Activated T-cell treated with anti-CD3 and anti-CD28 coated beads, Interleukin-2, amount 50 U/mL, for 48 hours (primary cell): ENCODE measurements at places on chromosomes 3 and 15.

- no peak for DNase-seq
Measured at GRCh38 chr15:60914360-60914759, 314.7 kb downstream of the RORA start.

GRCh38 chr3:104632521-104632920 is 734.2 kb upstream of the ALCAM start:
- no peak for DNase-seq

DNA sequence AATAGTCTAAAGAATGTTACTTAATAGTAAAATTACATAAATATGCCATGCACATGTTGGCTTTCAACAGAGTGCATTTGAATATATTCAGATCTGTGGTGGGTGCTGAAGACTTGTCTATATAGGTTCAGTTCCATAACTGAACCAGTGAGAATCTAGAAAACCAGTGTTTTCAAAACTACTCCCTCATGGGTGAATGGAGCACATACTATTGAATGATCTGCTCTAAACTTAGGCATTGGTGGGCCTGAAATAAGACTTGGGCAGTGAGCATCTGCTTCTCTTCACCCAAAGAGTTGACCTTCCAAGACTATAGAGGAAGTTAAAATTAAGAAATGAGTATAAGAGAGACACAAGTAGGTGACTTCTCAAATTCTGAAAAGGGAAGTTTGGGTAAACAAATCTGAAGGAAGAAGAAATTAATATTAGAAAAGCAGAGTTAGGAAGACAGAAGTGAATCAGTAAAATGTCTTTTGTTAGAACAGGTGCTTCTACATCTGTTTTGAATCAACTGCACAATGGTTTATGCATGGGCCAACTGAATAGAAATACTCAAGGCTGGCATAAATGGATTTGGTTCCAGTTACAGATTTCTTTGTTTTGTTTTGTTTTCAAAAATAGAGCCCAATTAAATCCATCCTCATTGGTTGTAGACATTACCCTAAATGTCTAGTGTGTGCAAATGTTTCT is 19.3 kb downstream of the ALCAM start:
- no peak for DNase-seq

- no peak for DNase-seq
Measured at GRCh38 chr3:143313025-143313892, 193.7 kb downstream of the CHST2 start.

- no peak for DNase-seq
Measured at GRCh38 chr3:142259359-142259758, 34.0 kb upstream of the GK5 start.

DNA sequence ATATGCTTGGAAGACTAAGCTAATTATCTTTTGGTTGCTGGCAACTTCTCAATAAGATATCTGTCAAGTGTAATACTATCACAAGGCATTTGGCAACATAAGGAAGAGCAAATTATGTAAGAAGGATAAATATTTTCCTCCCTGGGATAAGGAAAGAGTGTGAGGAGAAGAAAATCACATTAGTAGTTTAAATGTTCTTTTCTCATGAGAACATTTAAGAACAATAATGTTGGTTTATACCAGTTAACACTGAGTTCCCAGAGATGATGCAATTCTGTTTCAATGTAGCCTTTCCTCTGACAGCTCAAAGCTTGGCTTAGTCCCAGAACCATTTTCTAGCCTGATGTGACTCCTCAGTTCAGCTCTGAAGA is 66.1 kb upstream of the NPHP3 start:
- DNase-seq = no peak

DNA sequence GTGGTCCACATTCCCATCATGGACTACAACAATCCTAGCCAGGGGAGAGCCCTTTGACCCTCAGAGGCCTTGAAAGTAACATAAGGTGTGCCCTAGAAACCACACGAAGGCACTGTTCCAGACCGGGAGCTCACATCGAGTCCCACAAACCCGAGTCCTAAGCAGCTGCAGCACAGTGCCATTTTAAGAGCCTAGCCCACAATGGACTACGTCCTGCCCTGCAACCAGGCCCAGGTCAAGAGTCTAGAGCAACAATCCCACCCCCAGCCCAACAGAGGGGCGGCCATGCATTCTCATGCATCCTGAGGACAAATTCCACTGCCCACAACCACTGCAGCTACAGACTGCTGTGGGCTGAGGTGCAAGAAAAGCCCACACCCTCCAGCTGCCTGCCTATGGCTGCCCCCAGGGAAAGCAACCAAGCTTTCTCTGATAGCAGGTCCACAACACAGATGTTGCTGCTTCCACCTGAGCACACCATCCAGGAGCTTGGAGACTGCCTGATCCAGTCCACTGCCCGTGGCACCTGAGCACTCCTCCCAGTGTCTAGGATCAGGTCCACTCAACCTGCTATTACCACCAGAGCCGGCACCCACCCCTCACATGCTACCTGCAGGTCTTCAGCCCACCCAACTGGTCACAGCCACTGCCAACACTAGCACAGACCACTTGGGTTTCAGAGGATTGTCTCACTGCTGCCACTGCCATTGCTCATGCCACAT is 56.8 kb downstream of the IGSF11 start:
- DNase-seq = no peak

GRCh38 chr15:46127361-46127874 is 492.6 kb downstream of the SQOR start:
- no peak for DNase-seq

DNA sequence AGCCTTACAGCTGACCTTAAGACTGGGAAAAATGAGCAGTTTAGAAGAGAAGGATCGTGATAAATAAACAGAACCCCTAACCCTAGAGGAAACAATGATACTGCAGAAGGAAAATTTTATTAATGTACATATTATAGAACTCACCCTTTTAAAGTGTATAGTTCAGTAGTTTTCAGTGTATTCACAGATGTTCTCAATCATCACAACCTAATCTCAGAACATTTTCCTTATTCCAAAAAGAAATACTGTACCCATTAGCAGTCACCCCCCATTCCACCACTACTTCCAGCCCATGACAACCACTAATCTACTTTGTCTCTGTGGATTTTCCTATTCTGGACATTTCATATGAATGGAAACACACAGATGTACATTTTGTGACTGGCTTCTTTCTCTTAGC is 90.2 kb upstream of the AGTR1 start:
- no peak for DNase-seq

DNA sequence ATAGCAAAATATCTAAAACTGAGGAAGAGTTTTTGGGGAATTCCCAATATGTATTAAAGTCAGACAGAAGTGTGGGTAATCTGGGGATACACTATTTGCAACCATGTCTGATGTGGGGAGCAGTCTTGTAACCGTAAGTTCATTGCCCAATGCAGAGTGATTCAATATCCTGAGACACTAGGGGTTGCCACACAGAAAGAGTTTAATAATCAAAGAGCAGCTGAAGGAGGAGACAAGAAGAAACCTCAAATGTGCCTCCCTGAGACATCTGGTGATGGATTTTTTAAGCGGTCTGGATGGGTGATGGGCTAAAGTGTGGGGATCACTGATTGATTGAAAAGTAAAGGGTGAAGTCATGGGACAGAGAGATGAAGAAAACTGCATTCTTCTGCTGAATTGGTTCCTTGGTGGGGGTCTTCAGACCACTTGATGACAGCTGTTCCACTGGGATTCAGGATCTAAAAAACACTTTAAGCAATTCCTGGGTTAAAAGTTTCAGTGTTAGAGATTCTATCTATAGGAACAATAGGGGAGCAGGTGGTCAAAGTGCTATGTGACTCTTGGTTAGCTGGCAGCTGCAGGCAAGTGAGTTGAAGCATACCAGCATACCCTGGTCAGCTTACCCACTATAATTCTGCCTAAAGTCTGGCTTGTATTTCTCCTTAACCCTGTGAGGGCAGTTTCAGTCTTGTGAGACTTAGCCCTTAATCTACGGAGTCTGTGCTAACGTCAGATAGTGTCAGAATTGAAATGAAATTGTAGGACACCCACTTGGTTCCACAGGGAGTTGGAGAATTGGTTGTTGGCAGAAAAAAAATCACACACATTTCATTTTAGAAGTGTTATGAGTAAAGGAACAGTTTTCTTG is 425.9 kb upstream of the TGFBR2 start:
- no peak for DNase-seq

DNA sequence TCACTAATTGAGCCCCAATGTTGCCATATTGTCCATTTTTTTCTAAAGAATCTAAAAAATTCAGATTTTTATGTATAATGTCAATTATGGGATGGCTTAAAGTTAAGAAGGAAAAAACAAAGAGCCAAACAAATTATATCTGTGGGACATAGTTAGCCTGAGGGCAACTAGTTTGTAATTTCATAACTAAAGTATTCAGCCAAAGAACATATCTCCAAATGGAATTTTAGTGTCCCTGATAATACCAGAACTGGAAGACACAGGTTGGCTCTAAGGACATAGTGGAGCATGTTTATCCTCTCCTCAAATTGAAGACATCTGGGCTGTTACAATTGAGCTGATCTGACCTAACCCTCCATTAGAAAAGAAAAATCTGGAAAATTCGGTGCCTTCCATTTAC is 144.2 kb downstream of the IL1RAP start:
- no peak for DNase-seq

- no peak for DNase-seq
Measured at GRCh38 chr15:31367730-31368344, 41.2 kb downstream of the KLF13 start.

GRCh38 chr3:127441764-127442163 is 148.8 kb downstream of the TPRA1 start:
- no peak for DNase-seq

- DNase-seq = no peak
Measured at GRCh38 chr3:129973853-129974563, 512 bp upstream of the TRH start.

DNA sequence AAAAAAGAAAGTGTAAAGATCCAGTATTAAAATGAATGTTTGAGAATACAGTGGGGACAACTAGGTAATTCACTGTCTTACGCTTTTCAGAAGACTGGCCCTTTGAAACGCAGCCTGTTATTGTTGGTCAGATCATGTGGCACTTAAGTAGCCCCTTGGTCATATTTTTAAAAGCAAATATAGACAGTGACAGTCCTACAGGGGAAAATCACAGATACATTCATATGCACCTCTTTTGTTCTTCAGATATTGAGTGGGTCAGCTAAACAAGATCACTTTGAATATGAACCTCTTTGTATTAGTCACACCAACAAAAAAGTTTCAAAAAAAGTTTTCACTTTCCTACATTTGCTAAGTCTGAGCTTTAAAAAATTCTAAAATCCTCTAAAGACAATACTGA is 36.0 kb downstream of the TIGIT start:
- DNase-seq = no peak

DNA sequence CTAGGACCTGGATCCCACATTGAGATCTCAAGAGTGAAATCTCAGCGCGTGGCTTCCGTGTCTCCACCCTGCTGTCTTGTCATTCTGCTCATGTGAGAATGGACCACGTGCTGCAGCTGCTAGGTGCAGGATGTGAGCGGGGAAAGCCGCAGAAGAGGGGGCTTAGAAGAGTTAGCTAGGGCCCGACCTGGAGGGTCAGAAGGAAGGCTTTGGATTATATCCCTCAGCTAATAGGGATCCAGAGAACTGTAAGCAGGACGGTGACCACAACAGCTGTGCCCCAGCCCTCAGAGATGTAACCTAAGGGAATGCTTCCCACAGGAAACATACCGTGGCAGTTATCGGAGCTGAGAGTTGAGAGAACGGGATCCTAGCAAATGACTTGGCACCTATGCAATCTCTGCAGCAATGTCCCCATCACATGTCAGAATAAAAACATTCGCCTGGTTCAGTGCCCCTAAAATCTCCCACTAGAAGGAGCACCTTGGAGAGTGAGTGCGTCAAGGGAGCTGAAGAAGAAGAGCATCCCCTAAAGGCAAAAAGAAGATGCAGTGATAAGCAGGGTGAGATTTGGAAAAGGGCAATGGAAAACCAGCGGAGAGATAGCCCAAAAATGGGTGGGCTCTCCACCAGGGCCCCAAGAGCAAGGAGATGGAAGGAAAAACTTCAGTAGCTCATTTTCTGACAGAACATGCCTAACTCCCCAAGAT is 76.9 kb upstream of the ST8SIA2 start:
- no peak for DNase-seq

- DNase-seq = peak; percentile 55
Measured at GRCh38 chr3:177201700-177202397, 4.6 kb upstream of the TBL1XR1 start.

DNA sequence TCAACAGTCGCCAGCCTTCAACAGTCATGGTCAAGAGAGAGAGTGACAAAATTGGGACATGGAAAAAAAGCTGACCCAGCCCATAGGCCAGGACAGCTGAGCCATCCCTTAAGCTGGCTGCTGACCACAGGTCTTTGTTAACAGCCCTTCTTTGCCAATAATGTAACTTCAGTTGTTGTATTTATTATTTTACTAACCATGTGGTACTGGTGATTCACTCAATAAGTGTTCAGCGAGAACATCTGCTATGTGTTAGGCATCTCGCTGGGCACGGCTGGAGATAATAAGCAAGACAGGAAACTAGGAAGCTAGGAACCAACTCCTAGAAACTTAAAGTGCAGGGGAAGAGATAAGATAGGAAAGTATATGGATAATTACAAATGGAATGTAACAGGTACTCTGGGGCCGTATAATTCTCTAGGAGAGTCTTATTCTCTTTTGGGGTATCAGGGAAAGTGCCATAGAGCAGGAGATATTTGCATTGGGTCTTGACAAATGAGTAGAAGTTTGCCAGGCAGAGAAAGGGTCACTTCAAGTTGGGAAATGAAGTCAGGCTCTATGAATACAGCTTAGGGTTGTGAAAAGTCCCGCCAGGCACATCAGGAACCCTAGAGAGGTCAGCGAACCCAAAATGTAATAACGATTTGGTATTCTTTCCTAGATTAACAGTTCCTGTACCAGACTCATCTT is 84.0 kb upstream of the TRA2B start:
- no peak for DNase-seq

DNA sequence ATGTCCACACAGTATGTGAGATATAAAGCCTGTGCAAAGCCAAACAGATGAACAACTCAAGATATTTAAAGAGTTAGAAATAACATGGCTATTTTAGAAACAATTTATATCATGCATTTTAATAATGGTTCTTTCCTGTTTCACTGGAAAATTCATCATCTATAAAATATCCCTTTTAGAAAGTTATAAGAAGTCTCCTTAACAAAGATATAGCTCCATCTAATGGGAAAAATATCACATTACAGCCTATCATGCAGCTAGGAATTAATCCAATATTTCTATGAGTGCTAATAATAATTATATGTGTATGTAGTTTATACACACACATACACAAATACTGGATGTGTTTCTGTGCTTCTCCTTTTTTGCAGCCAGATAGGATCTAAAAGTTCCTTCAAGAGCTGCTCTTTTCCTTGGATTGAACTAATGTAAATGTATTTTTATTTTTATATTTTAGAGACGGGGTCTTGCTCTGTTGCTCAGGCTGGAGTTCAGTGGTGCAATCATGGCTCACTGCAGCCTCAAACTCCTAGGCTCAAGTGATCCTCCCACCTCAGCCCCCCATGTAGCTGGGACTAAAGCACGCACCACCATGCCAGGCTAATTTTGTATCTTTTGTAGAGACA is 21.6 kb downstream of the RPL22L1 start:
- no peak for DNase-seq

DNA sequence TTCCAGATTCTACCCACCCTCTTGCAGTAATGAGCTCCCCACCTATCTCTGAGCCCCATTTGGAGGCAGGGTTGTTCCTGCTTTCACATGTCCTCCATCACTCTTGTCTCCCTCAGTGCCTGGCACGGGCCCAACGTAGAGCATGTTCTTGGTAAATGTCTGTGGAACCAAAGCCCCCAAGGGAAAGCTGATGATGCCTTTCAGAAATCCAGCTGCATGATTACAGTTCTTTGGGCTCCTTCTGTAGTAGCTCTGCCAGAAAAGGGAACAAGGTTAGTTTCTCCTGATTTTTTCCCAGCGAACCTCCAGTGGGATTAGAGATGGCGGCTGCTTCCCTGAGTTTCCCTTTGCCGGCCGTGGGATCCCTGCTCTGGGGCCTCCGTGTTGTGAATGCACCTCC is 39.3 kb downstream of the CGNL1 start:
- no peak for DNase-seq

GRCh38 chr3:169522595-169523529 is 140.7 kb downstream of the MECOM start:
- DNase-seq = no peak
